ENCODE measurements at places on chromosomes 2 and 18.

- no peak for DNase-seq
Observed at GRCh38 chr2:9333591-9334171, 89.6 kb downstream of the ITGB1BP1 start.

DNA sequence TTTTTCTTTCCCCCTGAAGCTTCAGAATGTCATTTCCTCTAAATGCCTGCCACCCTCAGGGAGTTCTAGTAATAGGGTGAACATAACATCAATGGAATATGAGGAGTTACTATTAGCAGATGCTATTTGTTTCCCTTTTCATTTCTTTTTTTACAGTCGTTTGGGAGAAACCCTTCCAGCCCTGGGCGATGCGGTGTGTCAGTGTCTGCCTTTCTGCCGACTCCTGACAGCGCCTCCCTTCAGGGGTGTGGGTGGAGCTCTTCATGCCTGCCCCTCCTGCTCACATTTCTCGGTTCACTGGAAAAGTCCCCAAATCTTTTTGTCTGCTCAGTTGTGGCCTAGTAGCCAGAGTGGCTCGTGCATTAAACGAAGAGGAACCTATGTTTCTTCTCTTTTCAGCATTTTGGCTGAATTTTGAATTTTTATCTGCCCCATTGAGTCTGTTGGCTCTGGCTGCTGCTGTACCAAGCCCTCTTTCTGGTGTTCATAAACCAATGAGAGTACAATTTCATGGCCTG is 72.3 kb downstream of the FMNL2 start:
- no peak for DNase-seq

GRCh38 chr2:240999873-241000541 is 1.6 kb downstream of the SNED1 start:
- DNase-seq = no peak

DNA sequence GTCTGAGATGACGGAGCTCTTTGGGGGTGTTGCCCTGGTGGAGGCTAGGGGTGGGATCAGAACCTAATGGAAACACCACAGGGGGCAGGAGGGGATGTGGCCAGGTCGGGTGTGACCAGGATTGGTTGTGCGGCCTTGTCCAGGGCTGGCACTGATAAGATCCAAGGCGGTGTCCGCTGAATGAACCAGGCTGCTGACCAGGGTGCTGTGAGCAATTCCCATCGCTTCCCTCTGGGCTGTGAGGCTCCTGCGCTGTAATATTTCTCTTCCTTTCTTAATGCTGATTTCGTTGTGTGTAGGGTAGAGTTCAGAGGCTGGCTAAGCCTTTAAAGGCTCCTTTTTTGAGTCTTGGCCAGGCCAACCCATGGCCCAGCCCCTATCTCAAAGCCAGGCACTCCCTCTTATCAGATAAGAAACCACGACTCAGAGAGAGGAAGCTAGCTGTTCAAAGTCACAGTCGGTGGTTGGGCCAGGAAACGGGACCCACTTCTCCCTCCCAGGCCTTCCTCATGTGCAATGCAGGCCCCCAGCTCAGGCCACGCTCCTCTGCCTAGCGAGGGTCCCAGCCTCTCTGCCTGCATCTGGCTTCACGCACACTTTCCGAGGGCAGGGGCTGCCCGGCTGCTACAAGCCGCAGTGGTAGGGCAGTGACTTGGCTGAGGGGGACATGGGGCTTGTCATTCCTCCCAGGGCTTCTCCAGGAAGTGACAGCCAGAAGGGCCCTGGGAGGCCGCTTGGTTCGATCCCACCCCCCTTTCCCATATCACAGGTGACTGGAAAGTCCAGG is 26.0 kb upstream of the FOSL2 start:
- no peak for DNase-seq

- DNase-seq = no peak
Observed at GRCh38 chr2:45606796-45607195, 4.3 kb downstream of the SRBD1 start.

- no peak for DNase-seq
Observed at GRCh38 chr2:194253528-194254259, 1403.3 kb upstream of the SLC39A10 start.

GRCh38 chr2:126656431-126657147 is 631 bp downstream of the GYPC start:
- DNase-seq = no peak

GRCh38 chr18:58135701-58136331 is 91.8 kb downstream of the NEDD4L start:
- DNase-seq = no peak

- no peak for DNase-seq
Observed at GRCh38 chr18:31042406-31043181, at the start of gene DSC3. TSS of gene DSC3 (minus strand) at chr18:31042742. CDS start at chr18:31042660, 82 bp downstream.

DNA sequence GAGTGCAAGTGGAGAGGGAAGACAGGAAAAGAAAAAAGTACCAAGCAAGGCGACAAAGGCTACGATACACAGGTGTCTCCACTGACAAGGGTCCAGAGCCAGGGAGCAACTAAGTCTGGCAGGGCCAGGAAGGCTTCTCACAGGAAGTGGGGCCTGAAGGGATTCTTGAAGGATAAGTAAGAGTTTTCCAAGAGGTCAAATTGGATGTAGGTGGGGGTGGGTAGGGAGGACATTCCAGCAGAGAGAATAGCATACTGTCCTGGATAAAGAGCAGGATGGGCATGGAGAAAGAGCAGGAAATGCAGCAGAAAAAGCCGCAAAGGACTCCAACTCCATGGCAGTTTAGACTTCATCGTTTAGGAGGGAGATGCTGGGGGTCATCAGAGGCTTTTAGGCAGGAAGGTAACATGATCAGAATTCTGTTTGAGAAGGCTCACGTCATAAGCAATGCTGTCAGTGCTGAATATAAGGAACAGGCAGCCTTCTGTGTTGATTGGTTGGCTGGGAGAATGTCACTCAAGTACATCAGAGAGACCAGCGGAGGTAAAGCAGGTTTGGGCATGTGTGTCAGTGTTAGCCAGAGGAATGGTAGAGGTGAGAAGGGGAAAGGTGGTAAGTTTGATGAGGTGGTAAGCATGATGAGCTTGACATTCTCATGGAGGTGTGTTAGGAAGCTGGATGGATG is 35.1 kb downstream of the ARHGAP25 start:
- no peak for DNase-seq

- no peak for DNase-seq
Observed at GRCh38 chr2:7352191-7352590, 435.0 kb downstream of the RNF144A start.

DNA sequence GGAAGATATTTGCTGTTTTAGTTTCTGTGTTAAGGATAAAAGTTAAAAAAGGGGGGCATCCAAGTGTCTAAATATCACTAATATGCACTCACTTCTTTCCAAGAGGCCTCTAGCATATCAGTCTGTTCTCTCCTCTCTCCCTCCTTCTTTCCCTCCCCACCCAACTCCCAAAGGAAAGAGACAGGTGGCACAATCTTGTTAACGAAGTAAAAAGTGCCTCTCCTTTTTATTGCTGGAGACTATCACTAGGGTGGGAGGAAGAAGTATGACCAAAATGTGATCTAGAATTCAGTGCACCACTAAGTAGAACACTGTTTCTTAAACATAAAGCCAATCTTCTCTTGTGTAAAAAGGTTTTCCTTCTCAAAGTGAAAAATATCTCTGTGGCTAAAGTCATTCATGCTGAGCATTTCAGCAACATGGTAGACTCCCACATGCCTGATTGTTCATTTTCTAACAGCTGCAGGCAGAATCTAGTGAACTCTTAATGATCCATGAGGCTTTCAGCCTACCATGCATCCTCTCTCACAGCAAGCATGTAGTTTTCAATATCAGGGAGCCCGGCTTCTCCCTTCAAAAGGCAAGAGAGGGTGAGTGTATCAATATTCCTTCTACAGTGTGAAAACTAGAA is 39.5 kb downstream of the RNU4ATAC start:
- no peak for DNase-seq

DNA sequence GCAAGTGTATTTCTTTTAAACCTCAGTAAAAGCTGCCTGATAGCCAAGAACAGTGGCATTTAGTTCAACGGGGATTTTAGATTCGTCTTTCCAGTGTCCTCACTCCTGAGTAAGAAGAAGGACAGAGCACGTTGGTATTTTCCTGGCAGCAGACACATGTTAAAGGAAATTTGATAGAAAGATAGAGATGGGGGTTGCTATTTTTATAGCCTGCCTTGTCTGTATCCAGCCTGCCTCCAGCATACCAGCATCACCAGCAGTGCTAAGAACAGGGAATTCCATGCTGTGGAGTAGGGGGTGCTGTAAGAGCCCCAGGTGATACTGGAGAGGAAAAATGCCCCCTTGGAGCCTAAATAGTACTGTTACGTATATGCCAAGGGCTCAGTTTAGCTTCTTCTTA is 1.1 kb upstream of the SMYD1 start:
- no peak for DNase-seq

- DNase-seq = no peak
Observed at GRCh38 chr2:215854008-215854407, 159.3 kb downstream of the MREG start.

- no peak for DNase-seq
Observed at GRCh38 chr2:59413751-59414570, 1139.5 kb downstream of the BCL11A start.

DNA sequence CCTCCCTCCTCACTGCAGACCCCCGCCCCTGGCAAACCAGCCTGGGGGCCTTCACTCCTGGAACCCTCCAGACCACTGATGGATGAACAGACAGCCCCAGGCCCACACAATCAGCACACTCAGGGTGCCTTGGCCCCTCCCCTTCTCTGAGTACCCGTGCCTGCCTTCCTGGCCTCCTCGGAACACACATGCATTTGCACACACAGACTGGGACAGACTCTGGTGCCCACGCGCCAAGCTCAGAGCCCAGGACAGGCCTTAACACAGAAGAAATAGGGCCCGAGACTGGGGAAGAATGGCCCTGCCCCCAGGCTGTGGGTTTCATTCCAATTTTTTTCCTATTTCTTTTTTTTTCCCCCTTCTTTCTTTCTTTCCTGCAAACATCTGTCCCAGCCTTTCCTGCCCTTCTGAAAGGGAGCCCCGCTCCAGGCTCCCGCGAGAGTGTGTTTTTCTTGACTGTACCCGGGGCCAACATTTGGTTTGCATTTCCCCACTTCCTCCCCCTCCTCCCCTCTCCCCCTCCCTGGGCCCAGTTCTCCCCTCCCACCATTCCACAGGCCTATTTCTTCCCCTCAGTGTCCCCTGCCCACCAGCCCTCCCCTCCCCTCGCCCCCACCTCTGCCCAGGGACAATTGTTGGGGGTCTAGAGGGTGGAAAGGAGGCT is 618 bp upstream of the TNS1 start:
- DNase-seq = no peak

- DNase-seq = no peak
Observed at GRCh38 chr2:223306371-223306770, 254.4 kb downstream of the KCNE4 start.

- no peak for DNase-seq
Observed at GRCh38 chr2:132871831-132872230, 201.8 kb upstream of the LYPD1 start.

GRCh38 chr2:8529706-8530277 is 152.1 kb upstream of the ID2 start:
- DNase-seq = no peak

GRCh38 chr2:86297382-86298147 is 39.9 kb downstream of the REEP1 start:
- DNase-seq = no peak

GRCh38 chr2:16652296-16653082 is 13.1 kb downstream of the CYRIA start:
- no peak for DNase-seq

- DNase-seq = no peak
Observed at GRCh38 chr2:61710711-61711110, 143.1 kb downstream of the FAM161A start.

DNA sequence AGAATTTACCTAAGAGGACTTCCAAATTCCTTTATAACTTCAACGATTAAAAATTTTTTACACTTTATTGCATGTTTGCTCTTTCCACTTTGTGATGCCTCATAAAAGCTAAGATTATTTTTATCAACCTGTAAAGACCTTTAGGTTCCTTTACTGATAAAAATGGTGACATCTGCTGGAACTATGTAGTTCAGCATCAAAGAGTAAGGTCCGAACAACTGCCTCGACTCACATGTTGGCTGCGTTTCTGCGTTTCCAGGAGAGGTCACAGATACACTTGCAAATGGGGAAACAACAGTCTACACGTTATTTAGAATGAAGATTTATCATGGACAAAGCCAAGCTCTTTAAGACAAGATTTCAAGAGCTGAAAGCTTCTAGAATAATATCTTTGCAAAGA is 18.8 kb upstream of the TMX3 start:
- no peak for DNase-seq

DNA sequence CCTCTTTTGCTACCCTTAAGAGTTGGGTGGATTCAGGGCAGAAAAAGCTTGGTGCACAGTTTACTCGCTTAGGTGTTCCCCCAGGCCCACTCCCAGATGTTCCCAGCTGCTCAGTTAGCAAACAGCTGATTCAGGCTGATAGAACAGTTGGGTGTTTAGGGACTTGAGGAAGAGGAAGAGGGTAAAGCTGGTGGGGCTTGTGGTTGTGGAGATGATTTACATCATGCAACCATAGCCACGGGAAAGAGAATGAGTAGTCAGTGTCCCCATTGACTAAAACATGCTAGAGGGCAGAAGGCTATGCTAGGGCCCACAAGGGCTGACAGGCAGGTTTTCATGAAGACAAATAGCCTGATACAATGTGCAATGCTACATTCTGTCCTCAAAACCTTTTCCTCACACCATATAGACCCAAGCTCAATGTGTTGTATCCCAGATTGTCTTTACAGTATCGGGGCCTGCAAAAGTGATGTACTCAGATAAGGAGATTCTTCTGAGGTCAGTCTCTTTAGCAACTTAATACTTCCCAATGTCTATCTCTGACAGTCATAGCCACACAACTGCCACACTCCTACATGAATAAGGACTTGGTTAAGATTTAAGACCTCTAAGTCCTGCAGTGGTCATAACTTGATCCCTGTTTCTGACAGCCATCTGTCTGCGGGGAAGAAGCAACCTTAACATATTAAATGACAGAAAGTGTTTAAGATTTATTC is 15.6 kb downstream of the COLEC12 start:
- no peak for DNase-seq

GRCh38 chr2:176117823-176118371 is 1.3 kb downstream of the HOXD10 start:
- DNase-seq = no peak

- DNase-seq = no peak
Observed at GRCh38 chr2:240432430-240432819, 3.0 kb upstream of the GPC1 start.

GRCh38 chr18:59159265-59159664 is 19.6 kb downstream of the SEC11C start:
- DNase-seq = no peak

DNA sequence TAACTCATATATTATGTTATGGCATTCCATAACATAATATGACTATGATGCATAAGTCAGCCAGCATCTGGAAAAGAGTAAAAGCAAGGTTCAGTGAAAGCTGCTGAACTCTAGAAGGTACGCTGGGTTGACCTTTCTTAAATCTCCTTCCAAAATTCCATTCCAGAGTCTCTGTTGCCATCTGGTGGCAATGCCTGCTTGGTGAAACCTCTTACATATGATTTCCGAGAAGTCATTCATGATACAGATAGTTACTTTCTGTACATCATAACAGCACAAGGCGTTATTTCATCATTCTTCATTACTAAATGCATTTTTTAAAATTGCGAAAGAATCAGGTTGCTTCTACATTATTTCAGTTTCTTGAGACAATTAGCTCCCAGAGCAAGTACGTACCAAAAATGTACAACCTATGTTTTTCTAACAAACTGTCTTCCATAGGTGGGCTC is 7.0 kb upstream of the EPG5 start:
- peak; percentile 23 for DNase-seq

GRCh38 chr2:171181064-171182049 is 20.7 kb upstream of the TLK1 start:
- no peak for DNase-seq

All from cerebellar nuclear complex (tissue), 1 donor.